Fibroblast of the aortic adventitia (primary cell): ENCODE measurements at places on chromosomes 2 and 18. TPM values are rescaled to one million over a fixed set of nuclear protein-coding genes. Genes with fewer than 3 reads are reported as not detected.

The DSG2 gene
- 4.2 and 5.6 TPM in 2 replicates for total RNA-seq

- DNase-seq = no peak
Measured at GRCh38 chr2:152870239-152870638, 151.8 kb downstream of the ARL6IP6 start.

DNA sequence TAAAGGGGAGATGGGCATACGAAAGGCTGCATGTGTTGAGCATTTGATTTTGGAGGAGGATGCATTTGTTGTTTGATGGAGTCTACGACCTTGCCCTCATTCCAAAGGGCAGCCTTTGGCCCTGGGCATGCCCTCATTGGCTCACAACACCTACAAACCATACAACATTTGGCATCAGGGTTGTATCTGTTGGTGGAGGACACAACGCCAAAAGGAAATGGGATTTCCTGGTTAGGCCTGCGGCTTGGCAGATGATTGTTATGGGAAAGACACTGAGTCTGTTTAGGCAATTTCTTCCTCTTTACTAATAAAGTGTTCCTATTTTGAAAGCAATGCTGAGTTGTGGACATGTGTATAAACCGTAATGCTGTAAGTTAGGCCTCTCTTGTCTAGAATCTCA, 246.9 kb downstream of the LDLRAD4 start:
- DNase-seq = no peak

DNA sequence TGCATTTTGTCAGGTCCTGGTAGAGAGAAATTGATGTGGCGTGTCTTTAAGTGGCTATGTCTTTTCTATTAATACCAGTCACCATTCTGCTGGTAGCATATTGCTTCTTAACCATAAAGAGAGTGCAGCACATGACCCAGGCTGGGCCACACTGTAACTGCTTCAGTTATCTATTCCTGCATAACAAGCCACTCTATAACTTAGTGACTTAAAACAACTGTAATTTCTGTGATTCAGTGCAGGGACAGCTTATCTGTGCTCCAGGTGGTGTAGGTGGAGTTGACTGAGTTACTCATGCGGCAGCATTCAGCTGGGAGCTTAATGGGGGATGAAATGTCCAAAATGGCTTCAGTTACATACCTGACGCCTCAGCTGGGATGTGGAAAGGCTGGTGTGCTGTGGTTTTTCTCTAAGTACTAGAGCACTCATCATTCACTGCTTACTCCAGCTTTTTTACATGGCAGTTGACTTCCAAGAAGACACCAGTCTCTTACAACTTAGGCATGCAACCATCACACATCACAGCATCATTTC, 742.4 kb downstream of the SATB2 start:
- DNase-seq = no peak

DNA sequence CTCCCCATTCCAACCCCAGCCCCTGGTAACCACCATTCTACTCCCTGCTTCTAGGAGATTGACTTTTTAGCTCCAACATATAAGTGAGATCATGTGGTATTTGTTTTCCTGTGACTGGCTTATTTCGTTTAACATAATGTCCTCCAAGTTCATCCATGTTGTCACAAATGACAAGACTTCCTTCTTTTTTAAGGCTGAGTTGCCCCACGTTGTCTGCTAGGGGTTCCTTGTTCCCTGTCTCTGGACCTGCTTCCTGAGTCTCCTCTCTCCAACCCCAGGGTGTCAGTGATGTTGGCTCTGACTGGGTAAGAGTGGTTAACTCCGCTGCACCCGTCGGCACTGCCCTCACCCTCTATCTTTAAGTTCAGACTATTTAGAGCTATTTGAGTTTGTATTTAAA, 175.2 kb downstream of the SH3RF3 start:
- DNase-seq = no peak
